ENCODE measurements at places on chromosomes 2 and 18.

DNA sequence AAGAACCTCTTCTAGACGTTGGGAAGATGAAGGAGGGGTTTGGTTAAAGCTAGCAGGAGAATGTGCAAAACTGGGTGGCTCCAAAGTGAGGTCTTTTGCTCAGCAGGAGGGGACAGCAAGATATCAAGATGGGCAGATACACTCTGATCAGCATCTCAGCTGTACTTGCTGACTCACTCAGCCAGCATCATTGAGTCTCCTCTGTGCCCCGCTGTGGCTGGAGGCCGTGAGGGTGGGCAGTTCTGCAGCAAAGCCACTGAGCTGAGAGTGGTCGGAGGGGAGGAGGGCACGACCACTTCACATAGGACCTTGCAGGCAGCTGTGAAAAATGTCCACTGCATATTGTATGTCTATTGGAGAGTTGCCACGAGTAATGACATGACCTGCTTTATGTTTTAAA lies 152.0 kb downstream of the CAPN13 start:
- no peak for DNase-seq

DNA sequence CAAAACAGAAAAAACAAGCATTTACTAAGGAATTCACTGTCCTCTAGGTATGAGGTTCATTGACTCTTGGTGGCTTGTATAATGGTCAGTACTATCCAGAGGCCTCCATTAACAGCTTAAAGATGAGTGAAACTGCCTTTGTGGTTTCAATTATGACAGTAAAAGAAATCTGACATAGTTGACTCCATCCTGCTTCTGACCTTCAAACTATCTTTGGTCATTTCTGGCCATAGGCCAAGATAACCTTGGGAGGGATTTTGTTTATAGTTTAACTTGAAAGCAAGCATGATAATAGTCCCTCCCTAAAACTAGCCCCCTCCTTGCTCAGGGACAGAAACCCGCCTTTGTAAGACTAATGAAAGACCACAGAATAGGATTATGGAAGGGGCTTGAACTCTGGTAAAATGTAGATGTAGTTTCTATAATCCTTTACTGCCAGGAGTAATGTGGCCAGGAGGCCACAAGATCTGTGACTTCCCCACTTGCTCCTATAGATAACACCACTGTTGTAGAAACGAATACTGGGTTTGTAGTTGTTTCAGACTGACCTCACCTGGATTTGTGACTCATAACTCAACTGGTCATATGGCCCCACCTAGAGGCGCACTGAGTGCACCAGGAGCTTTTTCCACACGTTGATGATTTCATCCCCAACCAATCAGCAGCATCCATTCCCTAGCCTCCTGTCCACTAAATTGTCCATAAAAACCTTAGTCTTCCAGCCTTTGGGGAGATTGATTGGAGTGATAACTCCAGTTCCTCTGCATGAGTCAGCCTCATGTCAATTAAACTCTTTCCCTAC lies 8.6 kb upstream of the PLEKHM3 start:
- DNase-seq = peak; percentile 41

DNA sequence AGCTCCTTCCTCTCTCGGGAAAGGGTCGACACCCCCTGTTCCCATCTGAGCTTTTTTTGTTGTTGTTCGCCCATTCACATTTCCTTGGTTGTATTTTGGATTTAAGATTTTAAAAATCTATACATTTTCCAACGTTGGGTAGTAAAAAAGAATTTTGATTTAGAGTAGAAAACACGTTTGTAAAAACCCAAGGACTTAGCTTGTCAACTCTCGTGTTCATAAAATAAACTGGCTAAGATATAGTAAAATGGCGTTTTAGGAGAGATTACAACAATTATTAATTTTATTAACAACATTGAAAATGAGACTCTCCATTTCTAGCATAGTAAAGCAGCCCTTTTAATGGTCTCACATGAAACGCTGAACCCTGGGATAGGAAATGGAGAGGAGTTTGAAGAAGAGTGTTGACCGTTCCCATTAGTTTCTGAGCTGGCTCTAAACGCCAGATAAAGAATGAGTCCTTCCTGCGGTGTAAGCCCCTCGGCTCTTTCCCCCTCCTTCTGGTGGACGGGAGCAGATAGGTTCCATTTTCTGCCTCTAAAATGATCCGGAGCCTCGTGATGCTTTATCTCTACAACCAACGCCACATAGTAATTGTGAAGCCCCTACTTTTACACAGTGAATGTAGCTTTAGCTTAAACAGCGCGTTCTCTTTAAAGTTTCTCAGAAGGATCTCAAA lies 24.0 kb upstream of the ZNF516 start:
- no peak for DNase-seq

- no peak for DNase-seq
Observed at GRCh38 chr2:4272261-4272858, 569.0 kb downstream of the DCDC2C start.

DNA sequence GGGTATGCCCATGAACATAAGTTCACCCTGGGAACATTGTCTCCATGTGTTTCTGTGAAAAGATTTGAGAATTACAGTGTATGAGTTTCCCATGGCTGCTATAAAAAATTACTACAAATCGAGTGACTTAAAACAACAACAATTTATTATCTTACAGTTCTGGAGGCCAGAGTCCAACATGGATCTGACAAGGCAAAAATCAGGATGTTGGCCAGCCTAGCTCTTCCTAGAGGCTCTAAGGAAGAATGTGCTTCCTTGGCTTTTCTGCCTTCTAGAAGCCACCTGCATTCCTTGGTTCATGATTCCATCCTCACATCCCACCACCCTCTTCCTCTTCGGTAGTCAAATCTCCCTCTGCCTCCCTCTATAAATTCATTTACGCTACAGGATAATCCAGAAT lies 38.6 kb downstream of the FAM124B start:
- DNase-seq = no peak

GRCh38 chr2:46381263-46381849 lies 84.1 kb downstream of the EPAS1 start:
- no peak for DNase-seq

DNA sequence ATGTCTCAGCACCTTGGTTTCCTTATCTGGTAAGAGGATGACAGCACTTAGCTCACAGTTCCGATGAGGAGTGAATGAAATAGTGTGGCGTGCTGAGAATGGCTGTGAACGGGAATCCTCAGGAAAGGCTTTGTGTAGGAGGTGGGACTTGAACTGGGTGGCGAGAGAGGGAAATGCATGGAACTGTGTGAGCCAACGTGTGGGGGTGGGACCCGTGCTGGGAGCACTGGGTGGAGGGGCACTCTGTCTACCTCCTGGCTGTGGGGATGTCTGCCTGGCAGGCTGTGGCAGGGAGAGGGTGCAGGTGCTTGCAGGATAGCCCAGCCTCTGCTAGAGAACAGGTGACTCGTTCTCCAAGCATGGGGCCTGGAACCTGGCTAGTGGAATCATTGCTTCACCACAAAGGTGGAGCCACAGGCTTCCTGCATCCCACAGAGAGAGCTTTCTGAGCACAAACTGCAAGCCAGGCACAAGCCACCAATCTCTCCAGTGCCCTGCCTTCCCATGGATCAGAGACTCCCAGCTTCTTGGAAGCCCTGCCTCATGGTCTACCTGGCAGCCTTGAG lies 145.2 kb downstream of the CELF4 start:
- DNase-seq = no peak

DNA sequence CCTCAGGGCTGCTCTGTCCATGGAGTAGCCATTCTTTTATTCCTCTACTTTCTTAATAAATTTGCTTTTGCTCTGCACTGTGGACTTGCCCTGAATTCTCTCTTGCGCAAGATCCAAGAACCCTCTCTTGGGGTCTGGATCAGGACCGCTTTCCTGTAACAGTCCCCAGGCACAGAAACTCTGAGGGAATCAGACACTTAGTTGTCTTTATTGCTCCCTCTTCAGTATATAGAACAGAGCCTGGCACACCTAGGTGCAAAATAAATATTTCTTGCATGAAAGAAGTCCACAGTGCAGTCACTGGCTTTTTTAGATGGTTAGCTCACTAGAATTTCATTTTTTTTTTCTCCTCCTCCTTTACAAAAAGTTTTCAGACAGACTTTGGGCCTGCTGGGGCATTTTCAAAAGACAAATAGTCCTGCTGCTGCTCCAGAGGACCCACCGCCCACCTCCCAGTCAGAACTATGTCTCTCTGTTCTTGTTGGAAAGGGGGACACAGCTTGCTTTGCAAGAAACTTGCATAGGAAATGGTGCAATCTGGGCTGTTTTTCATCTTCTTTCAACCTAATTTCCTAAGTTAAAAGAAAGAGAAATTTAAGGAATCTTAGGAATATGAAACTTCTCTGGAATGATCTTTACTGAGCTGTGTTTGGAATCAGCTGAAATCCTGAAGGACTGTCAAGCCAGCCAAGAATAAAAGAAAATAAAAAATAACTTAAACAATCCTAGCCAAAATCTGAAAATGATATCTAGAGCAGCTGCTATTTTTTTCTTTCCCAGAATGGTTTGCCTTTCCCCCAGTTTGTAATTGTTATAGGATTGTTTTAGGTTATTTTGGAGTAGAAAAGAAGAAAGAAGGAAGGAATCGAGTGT lies 31.7 kb upstream of the MAP4K3 start:
- no peak for DNase-seq

DNA sequence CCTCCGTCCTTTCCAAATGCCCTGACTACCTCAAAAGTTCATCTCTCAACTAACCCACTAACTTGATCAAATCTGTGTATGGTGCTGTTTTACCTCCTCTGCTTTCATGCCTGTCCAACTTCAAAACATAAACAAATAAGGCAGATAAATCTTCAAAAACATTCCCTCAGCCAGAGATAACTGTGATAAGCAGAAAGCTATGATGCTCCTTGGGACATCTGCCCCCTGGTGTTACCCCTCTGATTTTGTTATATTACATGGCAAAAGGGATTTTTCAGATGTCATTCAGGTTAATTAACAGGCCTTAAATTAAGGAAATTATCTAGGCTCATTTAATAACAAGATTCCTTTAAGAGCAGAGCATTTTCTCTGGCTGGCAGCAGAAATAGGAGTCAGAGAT lies 810.8 kb upstream of the CHAC2 start:
- DNase-seq = no peak

DNA sequence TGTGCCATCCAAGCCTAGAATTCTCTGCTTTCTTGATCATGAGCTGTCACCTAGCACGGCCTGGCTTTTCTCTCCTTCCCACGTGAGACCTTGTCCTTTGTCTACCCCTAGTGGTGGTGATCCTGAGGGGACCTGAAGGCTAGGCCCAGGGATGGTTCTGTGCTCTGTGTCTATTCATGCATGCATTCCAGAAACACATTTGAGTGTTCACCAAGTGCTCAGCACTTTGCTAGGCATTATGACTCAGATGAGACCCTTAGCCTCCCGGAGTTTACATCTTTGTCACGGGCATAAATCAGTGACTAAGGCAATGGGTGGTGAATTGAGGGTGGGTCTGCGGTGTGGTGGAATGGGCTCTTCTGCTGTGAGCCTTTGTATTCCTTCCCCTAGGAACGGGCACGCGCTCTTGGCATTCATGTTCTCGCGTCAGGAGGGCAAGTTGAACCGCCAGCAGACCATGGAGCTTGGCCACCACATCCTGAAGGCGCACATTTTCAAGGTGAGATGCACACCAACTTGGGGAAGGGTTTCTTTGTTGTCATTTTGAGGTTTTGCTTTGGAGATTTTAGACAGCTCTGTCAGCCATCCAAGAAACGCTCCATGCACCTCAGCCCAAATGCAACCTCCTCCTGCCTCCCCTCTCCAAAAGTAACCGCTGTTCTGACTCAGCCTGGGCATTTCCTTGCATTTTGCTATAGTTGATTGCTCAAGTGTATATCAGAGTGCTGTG lies 100.9 kb downstream of the WDSUB1 start:
- DNase-seq = peak; percentile 75

GRCh38 chr2:114526841-114527240 lies 84.4 kb downstream of the DPP10 start:
- no peak for DNase-seq

Measured in hematopoietic multipotent progenitor cell treated with erythropoietin and hydrocortisone succinate and interleukin-3 and kit ligand, for 15 days (in vitro differentiated cells).